ENCODE measurements at places on chromosomes 3 and 15.

GRCh38 chr3:30428251-30428650, 178.2 kb upstream of the TGFBR2 start:
- DNase-seq = no peak

DNA sequence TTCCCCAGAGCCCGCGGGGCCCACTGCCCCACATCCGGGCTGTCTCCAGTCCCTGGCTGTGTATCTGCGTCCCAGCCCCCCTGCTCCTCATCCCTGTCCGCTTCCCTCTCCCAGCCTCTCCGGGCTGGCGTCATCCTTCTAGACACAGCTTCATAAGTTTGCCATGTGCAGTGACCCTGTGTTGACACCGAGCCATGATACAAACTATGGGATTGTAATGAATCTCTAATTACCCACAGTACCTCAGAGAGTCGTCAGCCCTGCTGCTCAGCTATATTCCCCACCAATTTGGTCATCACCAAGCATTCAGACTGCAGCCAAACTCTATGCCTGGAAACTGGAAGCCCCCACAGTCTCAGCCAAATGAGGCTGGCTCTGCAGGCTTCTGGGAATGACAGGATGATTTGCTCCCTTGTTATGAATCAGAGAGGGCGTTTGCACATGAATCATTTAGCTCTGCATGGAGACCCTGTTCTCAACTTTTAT, 466.1 kb upstream of the ATP11B start:
- DNase-seq = no peak

GRCh38 chr3:22392859-22393258, 641.8 kb upstream of the ZNF385D start:
- no peak for DNase-seq

GRCh38 chr3:170007031-170007663, 30.6 kb upstream of the GPR160 start:
- DNase-seq = no peak

GRCh38 chr15:38559636-38560307, 4.8 kb downstream of the RASGRP1 start:
- DNase-seq = no peak

- no peak for DNase-seq
Observed at GRCh38 chr3:46512191-46512749, 14.5 kb downstream of the RTP3 start.

GRCh38 chr3:149658744-149659497, 1.1 kb upstream of the WWTR1 start:
- DNase-seq = no peak

- no peak for DNase-seq
Observed at GRCh38 chr3:112807685-112808084, 39.0 kb downstream of the CD200R1L start.

GRCh38 chr3:32452009-32452408, 50.6 kb downstream of the CMTM6 start:
- no peak for DNase-seq

DNA sequence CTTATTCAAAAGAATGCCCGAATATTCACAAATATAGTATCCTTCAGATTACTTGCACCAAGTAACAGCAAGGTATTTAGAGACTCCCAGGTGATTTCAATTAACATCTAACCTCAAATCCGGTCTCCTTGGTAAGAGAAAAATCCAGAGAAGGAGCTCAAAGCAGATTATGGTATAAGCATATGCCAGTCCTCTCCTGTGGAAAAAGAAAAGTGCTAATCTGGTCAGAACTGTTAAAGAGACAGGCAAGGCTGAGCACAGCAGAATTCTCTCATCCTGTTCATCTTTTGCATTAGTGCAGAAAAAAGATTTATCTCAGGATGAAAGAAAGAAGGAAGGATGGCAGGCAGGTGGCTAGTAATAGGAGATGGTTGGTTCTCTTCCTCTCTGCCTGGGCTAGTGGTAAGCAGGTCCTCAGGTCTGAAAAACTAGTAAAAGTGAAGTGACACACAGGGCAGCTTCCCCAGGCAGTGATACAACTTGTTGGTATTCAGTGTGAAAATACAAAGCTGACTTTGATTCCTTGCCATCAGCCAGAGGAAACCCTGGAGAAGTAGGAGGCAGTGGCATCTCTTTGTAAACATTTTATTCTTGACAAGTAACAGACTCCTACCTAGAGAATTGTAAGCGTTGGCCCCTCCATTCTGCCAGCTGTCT, 14.2 kb downstream of the ATXN7 start:
- no peak for DNase-seq

GRCh38 chr3:196219194-196219969, 3.0 kb downstream of the SLC51A start:
- peak; percentile 59 for DNase-seq

DNA sequence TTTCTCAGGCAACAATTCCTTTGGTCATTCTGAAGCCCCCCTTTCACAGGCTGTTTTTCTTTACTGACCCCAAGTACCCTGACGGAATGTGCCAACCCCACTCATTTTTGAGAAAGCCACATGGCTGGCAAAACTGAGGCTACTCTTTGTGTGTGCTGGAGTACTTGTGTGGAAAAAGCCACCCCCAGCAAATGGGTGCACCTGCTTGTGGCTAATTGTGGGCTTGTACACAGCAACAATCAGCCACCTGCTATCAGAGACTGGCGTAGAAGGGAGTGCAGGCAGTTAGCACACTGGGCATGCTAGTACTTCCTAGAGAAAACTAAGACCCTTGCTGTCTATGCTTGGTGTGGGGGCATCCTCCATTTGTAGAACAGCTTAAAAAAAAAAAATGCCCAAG, 110.1 kb upstream of the LMOD3 start:
- no peak for DNase-seq

DNA sequence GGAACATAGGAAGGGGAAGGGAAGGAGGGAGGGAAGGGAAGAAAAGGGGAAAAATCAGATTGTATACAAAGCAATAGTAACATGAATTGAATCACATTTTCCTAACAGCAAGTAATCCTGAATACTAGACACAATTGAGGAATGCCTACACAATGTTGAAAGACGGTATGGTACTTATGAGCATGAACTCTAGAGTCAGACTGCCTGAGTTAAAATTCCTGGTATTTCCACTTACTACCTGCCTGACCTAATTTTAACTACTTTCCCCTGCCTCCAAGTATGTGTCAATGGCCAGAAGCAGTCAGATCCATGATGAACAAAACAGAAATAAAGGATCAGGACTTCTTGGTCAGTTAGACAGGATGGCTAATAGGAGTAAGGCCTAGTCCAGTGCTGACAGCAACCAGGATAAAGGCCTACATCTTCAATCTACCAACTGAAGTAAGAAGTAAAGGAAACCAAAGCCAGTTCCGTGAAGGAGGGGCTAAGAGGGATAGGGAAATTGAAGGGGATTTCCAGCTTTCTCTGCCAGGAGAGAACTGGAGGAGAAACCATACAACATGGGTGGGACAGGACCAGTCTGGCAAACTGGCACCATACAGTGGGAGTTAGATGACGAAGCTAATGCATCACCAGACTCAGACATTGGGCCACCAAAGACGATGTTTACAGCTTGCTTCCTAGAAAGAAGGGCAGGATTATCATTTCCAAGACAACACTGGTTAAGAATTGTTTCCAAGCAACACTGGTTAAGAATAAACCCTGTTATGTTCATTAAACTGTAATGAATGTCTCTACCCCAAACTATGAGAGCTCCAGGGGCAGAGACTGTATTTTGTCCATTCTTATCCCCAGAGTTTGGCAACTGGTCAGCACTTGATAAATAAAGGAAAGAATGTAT, 151.6 kb upstream of the UBE2E2 start:
- no peak for DNase-seq

- no peak for DNase-seq
Observed at GRCh38 chr3:42853739-42854302, 21.9 kb downstream of the CYP8B1 start.

- DNase-seq = peak; percentile 73
Observed at GRCh38 chr3:56800130-56800831, 1.5 kb downstream of the ARHGEF3 start.

GRCh38 chr15:80153900-80154299, 1.1 kb downstream of the FAH start:
- no peak for DNase-seq

- DNase-seq = no peak
Observed at GRCh38 chr15:57862761-57863160, 156.2 kb downstream of the POLR2M start.

DNA sequence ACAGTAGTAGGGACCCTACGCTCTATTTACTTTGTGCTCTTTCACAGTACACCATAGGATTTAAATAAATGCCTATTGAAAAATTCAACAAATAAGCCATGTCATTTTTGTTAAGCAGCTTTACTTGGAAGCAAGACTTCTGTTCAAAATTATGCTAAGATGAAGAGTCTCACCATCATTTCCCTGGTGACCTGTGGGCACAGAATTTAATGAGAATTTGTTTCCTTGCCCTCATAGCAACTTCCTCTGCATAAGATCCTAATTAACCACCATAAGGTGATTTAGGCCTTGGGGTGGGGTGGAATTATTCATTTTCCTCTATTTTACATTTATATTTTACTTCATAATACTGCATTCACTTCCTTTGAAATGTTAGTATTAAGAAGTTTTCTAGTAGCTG, 70.5 kb downstream of the CHL1 start:
- DNase-seq = no peak

- DNase-seq = no peak
Observed at GRCh38 chr15:99090938-99091337, 13.9 kb upstream of the SYNM start.

DNA sequence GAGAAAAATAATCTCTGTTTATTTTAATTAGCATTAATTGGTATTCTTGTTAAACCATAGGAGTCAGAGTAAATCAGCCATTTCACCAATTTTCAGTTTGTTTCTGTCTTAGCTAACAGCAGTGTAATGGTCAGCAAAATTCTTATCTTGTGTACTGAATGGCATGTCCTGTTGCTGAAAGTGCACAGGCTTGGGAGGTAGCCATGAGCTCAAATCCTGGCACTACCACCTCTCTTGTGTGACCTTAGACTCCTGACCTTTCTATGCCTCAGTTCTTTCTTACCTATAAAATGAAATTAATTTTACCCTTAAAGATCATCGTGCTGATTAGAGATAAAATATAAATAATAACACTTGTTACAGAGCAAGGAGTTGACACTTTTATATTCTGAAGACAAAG, 35.8 kb downstream of the MLH1 start:
- no peak for DNase-seq

DNA sequence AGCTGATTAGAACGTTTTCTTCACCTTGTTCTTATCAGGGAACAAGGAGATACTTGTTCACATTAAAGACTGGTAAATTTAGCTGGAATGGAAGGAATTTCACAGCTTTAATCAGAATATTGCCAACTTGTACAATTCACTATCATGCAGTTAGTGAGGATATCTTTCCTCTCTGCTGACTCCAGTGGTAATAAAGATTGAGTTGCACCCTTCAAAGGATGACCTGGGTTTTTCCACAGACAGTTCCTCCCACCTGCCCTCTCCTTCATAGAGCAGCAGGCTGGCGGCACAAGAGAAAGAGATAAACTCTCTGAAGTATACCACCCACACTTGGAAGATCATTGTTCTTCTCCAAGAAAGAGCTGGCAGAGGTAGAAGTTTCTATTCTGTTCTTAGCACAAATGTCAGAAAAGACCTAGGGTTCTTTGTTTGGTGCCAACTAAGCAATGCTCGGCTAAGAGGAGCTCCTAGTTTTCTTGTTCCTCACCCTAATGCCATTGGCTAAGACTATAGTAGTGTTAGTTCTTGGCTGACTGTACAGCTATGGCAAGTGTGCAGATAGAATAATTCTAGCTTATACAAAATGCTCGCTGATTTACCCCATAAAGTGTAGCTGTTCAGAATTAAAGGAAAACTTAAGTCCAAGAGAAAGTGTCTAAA, 169.1 kb downstream of the CLSTN2 start:
- no peak for DNase-seq

DNA sequence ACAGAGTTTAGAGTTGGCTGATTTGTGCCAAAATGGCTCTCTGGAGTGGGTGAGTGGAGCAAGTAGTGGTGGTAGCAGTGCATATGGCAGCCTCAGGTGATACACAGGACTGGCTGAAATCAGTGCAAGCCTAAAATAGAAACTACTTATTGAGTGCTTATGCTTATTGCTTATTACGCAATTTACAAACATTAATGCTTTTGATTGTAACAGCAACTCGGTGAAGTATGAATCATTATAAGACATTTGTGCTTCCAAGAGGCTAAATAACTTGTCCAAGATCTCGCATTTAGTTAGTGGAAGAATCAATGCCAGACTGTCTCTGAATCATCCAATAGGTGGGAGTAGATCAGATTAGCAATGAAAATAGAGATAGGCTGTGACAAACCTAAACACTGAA, 353.8 kb downstream of the NAALADL2 start:
- DNase-seq = no peak

DNA sequence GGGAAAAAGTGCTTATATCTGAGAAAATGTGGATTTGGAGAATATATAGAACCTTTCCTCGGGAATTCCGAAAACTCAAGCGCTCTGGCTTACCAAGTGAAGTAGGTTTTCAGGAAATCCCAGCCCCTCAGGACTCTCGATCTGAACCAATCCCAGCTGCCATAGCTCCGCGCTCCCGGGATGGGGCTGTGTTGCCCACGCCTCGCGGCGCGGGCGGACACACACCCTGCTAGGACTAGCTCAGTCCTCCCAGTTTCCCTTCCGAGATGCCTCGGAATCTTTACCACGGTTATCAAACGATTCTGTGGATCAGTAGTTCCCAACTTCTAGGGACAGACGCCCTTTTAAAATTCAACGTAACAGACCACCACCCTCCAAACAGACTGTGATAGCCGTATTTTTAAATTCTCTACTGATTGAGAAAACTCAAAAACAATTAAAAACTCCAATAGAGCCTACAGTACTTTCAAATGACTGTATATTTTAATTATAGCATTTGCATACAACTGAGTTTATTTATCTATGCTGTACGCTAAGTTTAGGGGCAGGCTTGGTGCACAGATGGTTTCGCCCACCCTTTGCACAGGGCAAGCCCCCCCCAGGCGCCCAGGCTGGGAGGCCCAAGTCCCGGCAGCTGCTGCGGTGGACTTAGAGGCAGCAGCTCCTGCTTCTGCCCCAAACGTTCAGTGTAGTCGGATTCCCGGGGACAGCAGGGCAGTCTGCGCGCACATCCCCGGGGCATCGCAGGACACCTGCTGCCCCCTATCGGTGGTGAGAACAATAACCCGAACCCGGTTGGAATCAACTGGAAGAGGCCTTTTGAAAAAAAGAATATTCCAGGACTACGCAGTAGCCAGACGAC, 52.3 kb downstream of the CCDC54 start:
- DNase-seq = peak; percentile 61
